ENCODE measurements at places on chromosomes 5 and 9.

- no peak for DNase-seq
Observed at GRCh38 chr9:2208465-2208864, 193.3 kb downstream of the SMARCA2 start.

DNA sequence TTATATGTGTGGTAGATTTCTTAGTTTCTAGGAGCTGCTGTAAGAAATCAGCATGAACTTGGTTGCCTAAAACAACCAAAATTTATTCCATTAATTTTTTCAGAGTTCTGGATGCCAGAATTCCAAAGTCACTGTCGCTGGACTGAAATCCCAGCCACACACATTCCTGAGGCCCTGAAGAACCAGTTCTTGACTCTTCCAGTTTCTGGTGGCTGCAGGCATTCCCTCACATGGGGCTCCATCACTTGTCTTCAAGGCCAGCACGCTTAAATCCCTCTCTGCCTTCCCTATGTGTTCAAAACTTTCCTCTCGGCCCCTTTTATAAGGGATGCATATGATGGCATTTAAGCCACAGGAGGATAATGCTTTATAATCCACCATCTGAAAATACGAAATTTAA lies 1237.5 kb upstream of the CDH9 start:
- no peak for DNase-seq

DNA sequence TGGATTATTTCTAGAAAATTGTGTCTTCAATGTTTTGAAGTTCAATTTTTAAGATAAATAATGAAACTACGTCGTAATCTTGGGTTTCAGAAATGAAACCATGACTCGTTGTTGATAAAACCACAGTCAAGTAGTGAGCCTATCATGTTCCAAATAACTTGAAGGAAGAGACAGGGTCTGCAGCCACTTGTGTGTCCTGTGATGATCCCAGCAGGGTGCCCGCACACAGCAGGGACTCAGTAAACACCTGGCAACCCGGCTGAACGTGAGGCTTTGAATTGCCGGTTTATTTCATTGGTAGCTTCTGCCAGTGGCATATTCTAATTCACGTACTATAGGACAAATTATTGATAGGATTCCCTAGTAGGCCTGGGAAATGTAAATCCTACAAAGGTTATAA lies 679.6 kb downstream of the IRX1 start:
- DNase-seq: no peak

DNA sequence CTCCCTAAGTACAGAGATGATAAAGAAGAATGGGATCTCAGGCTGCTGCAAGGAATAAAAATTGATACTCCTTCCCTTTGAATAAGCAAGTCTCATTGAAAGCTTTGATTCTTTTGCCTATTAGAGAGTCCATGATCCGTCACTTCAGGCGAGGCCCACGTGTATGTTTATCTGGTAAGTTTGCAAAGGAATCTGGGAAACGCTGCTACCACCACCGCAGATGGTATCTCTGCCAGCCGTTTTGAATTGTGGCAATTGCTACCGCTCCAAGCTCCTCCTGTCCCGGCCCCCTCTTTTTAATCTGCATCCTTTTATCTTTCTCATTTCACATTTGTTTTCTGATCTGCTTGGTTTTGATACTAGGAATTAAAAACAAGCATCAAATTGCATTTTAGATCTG lies 42.9 kb upstream of the GRIA1 start:
- no peak for DNase-seq

DNA sequence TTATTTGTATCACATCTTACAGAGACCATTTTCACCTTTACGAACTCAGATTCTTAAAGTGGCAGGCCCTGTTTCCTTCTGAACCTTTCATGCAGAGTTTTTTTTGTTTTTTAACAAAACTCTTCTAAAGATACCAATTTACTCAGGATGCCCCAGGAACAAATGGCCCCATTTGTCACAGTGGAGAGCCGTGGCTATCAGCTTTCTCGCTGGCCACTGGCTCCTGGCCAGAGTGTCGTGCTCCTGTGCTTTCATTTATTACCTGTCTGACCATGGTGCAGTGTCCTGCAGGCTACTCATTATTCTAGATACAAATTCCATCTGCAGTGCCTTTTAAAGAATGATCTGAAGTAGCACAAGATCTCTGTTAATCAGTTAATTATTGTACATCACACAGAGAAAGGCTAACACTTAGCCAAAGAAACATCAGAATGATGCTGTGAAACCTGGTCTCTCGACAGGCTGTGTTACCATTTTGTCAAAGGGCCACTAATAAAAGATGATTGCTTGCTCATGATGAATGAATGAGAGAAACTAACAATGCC lies 27.8 kb downstream of the ADRA1B start:
- DNase-seq: no peak

- no peak for DNase-seq
Observed at GRCh38 chr5:83077662-83078261, 415 bp downstream of the XRCC4 start.

GRCh38 chr5:17305017-17305416 lies 87.6 kb downstream of the BASP1 start:
- DNase-seq: no peak

DNA sequence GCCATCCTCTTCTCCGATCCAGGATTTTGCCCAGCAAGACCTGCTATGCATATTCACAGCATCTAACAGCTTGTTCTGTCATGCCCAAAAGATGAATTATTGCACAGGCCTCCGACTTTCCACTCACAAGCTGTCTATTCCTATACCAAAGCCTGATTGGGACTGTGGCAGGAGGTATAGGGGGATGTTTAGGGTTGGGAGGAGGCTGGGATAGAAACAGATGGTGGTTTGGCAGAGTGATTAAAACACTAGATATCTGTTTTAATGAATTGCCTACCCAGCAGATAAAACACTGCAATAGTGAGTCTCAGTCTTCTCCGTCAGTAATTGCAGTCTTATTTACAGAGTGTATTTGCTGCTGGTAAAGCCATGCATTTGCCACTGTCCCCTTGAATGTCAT lies 215.3 kb downstream of the TLR4 start:
- no peak for DNase-seq

DNA sequence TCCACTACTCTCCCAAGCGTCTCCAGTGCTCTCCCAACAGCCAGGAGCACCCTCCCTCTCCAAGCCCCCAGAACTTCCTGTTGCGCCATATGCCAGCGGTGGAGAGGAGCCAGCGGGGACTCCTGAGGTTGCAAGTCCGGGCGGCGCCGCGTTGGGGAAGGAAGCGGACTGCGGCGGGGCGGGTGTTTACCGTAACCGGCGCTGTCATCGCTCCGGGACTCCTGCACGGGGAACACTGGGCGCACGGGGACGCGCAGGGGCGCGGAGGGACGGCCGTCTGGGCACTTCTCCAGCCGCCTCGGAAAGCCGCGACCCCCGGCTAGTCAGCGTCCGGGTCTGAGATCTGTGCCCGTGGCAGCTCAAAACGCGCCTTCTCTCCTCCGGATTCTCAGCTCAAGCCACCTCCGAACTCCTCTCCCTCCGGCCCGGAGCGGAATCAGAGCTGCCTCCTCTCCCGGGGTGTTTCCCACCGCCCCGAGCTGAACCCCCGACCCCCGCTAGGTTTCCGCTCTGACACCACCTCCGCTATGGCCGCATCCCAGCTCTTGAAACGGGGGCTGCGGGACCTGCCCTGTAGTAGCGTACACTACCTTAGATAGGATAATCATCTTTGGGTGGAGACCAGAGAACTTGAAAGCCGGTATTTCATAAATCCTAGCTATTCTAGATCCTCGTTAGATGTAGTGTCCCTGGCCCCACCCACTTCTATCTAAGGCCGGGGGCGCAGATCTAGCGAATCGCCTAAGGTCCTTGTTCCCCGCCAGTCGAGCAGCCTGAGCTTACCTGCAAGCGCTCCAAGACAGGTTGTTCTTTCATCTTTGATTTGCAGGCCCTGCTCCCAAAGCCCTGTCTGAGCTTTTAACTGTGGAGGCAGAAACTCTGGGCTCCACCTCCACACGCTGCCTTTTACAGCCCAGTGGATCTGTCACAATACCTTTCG lies at the start of gene TRPM6:
TRPM6 (minus strand) TSS at position 881 of the 940 bp plus-strand sequence; CDS start at position 816, 65 bp downstream.
- peak; percentile 32 for DNase-seq

DNA sequence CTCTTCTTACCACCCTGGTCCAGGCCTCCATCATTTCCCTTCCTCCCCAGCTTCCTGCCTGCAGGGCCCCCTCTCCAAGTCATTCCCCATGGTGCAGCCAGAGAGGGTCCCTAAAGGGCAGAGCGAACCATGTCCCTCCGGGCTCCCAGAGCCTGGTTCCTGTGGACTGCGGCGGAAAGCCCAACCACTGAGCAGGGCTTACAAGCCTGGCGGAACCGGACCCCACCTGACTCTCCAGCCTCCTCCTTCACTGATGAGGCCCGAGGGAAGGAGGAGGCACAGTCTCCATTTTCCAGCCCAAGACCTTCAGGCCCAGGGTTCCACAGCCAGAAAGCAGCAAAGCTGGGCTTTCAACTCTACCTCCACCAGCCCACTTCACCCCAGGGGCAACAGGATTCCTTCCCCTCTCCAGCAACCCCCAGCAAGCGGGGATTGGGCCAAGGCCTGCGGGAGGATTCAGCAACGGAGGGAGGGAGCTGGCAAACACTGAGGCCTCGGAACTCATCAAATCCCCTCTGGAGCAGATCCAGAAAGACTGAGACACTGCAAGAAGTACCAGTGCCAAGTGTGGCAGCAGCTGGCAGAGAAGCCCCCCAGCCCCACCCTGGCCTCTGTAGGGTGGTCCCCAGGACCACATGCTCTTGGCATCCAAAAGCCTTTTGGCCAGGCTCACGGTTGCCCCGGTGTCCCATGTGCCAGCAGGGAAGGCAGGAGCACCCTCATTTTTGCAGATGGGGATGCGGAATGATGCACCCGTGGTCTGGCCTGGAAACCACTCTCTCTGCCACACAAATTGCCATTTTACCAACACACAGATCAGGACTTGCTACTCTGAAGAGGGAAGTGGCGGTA lies 3.1 kb downstream of the FAM163B start:
- DNase-seq: no peak

- DNase-seq: no peak
Observed at GRCh38 chr5:6700074-6700684, 13.1 kb upstream of the TENT4A start.

GRCh38 chr9:86545090-86545489 lies 190.9 kb upstream of the TUT7 start:
- no peak for DNase-seq

- DNase-seq: no peak
Observed at GRCh38 chr9:131839281-131840084, 99.6 kb upstream of the RAPGEF1 start.

DNA sequence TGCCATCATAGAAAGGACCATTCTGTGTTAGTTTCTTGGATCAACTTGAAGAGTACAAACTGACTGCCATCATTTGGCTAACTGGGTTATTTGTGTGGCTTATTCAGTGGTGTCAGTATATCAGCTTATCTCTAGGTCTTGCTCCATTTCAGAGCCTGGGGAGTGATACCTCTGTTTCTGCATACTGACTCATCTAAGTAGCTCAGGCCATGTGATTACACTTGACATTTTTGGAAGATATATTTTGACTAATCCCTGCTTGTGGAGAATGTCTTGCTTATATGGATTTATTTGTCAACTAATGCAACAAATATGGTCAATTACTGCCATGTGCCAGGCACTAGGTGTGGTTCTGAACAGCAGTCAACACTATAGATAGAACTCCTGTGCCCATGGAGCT lies 311.7 kb downstream of the YTHDC2 start:
- DNase-seq: no peak

- no peak for DNase-seq
Observed at GRCh38 chr5:31492869-31493268, 39.0 kb downstream of the DROSHA start.

GRCh38 chr5:138386290-138386689 lies 33.8 kb downstream of the KDM3B start:
- DNase-seq: no peak

DNA sequence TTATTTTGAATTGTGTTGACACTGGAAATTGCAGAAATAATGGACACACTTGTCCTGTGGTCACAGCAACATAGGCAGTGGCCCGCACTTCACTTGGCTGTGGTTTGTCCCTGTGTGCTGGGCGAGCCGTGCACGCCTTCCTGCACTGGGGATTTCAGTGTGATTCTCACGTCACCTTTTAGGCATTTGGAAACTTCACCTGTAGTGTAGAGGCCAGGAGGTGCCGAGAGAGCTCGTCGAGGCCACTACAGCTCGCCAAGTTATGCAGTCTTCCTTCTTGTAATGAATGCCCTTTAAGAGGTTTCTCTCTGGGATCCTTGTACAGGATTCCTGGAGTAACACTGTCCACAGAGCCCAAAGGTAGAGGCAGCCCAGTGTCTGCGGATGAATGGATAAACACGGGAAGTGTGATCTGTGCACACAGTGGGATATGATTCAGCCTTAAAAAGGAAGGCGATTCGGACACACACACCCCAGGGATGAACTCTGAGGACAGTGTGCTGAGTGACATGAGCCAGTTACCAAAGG lies 14.7 kb downstream of the TRAF2 start:
- DNase-seq: no peak

GRCh38 chr5:143920772-143921171 lies 108.8 kb downstream of the HMHB1 start:
- no peak for DNase-seq

- DNase-seq: no peak
Observed at GRCh38 chr9:4421847-4422246, 68.4 kb upstream of the SLC1A1 start.

GRCh38 chr9:20549053-20549452 lies 73.2 kb downstream of the MLLT3 start:
- no peak for DNase-seq

GRCh38 chr9:92563116-92564100 lies 27.6 kb upstream of the ECM2 start:
- DNase-seq: no peak

- DNase-seq: no peak
Observed at GRCh38 chr5:56264417-56265025, 31.4 kb upstream of the ANKRD55 start.

DNA sequence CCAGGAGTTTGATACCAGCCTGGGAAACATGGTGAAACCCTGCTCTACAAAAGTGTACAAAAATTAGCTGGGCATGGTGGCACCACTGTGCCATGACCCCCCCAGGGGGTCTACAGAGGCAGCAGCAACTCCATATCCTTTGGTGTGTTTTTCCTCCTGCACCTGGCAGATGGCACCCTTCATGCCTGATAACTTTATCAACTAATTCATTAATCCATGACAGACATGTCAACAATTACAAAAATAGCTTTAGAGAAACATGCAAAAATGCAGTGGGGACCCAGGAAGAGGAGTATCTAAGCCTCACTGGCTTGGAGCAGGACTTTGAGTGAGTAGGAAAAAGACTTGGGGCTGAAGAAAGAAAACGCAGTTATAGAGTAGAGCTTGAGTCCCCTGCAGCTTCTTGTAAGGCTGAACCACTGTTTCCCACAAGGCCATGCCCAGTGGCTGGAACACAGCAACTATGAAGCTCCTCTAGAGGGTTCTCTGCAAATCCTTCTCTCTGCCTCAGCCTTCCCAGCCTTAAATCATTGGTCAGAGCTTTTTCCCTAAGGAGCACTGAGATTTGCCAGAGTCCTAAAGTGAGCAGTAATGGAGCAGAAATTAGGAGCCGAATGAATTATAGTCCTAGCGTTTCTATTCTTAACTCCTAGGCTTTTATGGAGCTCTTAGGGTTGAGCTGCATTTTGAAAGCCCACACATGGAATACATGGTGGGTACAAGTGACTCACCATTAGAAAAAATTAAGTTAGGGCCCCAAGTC lies 25.5 kb upstream of the B4GALT1 start:
- DNase-seq: no peak

GRCh38 chr5:178210073-178210535 lies 5.8 kb downstream of the HNRNPAB start:
- no peak for DNase-seq

- no peak for DNase-seq
Observed at GRCh38 chr5:65512170-65512937, 30.6 kb upstream of the ADAMTS6 start.

- no peak for DNase-seq
Observed at GRCh38 chr9:113857875-113858274, 18.2 kb upstream of the ZNF618 start.

- DNase-seq: no peak
Observed at GRCh38 chr5:168422431-168422830, 63.8 kb upstream of the RARS1 start.

All from left renal pelvis (tissue), 4 donors.